ENCODE measurements at places on chromosomes 2 and 18.

- no peak for DNase-seq
Observed at GRCh38 chr2:130896813-130897212, 60.1 kb downstream of the ARHGEF4 start.

GRCh38 chr18:39149211-39149806 is 1583.7 kb upstream of the CELF4 start:
- no peak for DNase-seq

DNA sequence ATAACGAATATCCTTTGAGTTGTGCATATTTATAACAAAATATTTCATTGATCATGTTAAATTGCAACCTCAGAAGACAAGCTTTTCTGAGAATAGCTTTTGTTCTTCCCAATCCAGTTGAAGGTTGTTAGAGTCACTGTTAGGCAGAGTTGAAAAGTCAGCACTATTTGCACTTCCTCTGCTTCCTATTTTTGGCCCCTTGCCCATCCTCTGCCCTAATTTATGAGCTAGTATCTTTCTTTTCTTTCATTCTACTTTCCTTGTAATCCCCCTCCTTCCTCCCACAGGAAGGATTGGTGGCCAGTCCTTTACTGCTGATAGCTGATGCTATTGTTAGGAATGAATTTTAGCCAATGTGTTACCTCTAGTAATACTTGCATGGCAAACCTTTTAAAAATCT is 4.9 kb downstream of the RALB start:
- DNase-seq, result no peak

DNA sequence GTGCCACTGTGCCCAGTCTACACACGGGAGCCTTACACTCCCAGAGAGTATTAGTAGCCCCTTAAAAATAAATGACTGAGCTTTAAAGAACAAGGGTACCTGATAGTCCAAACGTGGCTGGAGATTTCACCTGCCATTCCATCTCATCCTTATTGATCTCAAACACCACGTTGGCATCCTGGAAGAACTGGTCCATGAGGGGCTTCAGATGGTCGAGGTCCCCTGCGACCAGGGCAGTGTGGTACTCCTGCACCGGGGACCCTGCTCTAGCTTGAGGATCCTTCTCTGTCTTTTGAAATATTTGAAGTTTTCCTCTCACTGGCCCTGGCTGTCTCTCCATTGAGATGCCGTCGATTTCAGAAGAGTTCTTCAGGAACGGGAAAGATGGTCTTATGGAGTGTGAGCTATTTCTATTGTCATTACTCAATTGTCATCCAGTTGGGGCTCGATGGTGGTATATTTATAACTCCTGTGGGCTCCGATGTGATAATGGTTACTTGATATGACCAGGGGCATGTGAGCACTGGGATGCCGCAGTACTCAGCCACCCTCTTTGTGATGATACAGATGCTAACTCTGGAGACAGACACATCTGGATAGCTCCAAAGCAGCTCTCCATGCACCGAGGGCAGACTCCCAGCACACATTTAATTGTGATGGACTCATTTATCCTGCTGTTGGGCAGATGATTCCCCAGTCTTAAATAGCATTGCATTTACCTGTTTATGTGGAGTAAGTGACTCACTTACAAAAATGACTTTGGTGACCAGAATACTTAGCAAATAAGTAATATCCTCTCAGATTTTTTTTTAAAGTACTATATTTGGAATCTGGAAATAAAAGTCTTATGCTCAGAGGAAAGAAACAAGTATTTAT is 22.8 kb downstream of the ASB18 start:
- no peak for DNase-seq

- DNase-seq, result no peak
Observed at GRCh38 chr18:64287926-64288325, 139.0 kb upstream of the LINC00305 start.

DNA sequence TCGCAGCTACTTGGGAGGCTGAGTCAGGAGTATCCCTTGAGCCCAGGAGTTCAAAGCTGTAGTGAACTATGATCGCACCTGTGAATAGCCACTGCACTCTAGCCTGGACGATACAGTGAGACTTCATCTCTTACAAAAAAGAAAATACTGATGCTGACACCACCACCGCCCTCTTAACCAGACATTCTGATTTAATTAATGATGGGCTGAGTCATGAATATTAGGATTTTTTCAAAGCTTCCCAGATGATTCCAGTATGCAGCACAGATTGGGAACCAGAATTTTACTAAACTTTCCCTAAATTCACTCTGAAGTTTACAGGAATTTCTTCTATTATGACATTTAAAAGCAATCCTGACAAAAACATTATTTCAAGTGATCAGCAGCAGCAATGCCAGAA is 130.1 kb downstream of the ERBB4 start:
- no peak for DNase-seq

DNA sequence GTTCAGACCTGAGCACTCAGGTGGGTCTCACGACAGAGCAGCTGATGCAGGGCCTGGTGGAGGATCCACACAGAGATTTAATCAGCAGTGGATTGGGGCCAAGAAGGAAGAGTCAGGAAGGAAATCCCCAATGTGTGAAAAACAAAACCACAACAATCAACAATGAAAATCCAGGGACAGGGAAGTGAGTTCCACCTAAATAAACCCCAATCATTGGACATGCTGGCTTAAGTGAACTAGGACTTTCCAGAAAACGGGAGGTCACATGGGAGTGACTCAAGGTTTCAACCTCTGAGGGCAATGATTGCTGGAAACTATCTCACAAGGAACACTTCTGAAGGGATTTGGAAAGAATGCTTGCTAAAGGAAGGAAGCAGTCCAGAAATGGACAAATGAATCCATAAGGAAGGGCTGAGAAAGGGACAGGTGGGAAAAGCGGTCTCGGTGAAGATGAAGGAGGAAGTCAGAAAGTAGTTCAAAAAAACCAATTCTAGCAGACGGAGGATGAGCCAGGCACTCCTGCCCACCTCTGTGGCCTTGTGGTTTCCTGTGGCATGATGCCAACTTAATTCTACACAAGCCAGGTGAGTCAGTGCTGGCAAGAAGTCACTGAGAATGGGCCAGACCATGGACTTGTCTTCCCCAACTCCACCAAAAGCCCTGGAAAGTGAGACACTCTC is 15.4 kb upstream of the XDH start:
- no peak for DNase-seq

- DNase-seq, result no peak
Observed at GRCh38 chr2:24785671-24786321, 7.4 kb downstream of the PTRHD1 start.

- no peak for DNase-seq
Observed at GRCh38 chr2:45973426-45973825, 322.0 kb downstream of the PRKCE start.

DNA sequence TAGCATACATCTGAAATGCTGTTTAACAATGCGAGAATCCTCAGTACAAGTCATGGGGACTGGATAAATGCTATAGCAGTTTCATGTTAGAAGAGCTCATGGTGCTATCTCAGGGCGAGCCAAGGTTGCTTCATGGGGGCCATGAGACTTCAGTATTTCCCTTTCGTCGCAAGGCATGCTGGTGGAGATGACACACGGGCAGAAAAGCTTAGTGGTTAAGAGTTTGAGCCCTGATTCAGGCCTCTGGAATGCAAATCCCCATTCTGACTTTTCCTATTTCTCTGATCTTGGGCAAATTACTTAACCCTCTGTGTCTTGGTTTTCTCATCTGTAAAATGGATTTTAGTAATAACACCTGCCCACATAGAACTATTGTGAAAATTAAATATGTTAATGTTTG is 57.4 kb upstream of the EPHA4 start:
- DNase-seq, result no peak

GRCh38 chr2:145304501-145304900 is 784.6 kb upstream of the ZEB2 start:
- no peak for DNase-seq

DNA sequence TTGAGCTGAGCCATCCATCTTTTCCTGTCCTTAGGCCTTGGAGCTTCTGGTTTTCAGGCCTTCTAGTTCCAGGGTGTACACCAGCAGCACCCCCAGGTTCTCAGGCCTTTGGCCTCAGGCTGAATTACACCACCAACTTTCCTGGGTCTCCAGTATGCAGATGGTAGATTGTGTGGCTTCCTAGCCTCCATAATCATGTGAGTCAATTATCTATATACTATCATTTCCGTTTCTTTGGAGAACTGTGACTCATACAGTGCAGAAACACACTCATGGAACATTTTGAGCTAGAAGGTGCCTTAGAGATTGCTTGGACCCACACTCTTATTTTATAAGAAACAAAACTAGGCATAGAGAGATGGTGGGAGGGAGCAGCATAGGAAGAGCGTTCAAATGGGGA is 167.4 kb downstream of the NCK2 start:
- no peak for DNase-seq

DNA sequence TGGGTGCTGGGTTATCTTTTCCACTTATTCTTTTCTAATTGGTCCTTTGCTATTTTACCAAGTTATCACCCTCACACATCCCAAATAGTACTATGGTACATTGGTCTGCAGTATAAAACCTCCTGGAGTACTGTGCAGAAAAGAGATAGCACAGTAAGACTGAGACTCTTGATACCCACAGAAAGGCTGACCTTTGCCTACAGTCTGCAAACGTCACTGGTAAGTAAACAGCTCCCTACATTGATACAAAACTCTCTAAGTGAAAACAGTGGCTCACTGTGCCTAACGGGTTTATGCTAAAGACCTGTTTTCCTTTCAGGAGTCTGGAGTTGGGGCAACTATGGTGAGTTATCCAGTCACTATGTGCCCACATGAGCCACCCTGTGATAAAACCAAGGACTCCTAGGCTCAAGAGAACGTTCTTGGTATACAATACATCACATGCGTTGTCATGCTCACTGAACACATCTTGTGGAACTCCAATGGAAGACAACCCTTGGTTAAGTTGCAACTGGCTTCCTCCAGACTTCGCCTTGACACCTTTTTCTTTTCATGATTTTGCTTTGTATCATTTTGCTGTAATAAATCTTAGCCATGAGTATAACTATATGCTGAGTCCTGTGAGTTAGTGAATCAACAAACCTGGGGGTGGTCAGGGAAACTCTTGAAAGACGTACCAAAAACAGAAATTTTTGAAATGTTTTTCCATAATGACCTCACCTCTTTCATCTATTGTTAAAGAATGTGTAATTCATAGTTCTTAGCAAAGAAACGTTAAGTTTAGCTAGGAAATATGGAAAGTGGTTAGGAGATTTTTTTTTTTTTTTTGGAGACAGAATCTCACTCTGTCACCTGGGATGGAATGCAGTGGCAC is 104.9 kb downstream of the C2orf74 start:
- DNase-seq, result no peak

- DNase-seq, result no peak
Observed at GRCh38 chr2:129164220-129164949, 815.1 kb upstream of the RAB6C start.

GRCh38 chr2:212414767-212415211 is 123.8 kb downstream of the ERBB4 start:
- no peak for DNase-seq

DNA sequence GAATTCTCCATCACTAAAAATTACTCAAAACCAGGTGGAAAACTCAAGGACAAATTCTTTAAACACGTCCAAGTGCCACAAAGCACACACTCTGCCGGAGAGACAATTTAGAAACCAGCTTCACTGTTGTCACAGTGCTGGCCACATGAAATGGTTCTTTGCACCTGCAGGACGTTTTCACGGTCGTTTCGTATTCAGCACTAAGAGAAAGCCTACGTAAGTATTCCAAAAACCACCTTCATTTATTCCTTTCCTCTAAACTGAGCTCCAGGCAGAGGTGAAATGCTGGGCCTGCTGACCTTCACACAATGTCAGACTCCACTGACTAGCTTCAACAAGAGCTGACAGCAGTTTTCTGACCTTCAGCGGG is 680 bp downstream of the ATP5F1A start:
- DNase-seq, result no peak

DNA sequence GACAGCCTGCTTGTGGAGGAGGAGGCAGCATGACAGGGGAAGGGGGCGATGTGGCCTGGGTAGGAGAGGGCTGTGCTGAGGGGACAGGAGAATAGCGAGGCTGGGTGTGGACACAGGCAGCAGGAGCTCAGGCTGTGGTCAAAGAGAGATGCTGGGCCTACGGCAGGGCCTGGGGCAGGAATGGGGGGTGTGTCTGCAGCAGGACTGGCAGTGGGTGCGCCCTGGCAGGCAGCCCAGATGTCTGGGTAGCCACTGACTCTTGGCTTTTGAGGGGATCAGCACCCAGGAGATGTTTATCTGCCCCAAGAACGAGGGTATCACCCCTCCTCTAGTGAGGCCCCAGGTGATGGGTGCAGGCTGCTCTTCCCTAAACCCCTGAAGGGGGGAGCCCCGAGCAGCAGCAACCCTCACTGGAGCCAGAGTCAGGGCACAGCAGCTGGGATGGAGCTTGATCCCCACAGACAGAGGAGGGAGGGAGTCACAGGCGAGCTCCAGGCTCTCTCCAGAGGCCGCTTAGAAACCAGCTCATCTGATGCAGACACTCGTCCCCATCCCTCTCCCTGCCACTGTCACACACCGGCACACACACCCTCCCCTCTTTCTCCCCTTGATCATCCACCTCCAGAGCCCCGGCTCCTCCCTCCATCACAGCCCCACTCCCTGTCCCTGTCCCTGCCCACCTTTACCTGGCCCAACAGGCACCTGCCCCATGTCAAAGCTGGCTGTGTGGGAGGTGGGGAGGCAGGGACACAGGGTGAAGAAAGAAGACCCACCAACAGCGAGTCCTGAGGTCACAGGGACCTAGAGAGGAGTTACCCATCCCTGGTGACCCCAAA is 29.8 kb upstream of the TNS1 start:
- DNase-seq, result no peak

GRCh38 chr18:400456-400855 is 100.0 kb downstream of the COLEC12 start:
- DNase-seq, result no peak

DNA sequence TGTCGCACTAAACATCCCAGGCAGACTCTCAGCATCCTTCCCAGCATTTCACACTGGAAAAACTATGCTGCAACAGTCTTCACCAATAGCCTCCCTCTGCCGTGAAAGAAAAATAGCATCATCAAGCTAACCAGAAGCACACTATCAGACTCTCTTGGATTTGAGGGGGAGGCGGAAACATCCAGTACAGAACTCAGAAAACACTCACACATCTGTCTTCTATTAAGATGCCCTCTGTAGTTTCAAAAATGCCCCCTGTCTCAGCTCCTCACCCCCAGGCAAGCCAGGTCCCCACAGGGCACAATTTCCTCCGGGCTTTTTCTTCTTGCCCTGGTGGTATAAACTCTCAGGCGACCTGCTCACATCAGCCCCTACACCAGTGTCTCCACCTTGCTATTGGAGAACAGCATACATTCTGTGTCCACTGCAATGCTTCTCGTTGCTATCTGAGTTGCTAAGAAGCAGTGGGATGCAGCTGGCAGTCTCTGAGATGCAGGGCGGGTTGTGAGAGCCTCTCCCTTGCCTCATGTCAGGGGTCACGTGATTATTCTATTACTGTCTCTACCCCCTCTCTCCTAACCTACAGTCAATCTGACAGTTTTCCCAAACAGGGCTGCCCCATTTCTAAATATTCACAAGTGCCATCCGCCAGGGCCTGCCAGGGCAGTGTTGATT is 189.9 kb downstream of the INO80D start:
- no peak for DNase-seq

- DNase-seq, result no peak
Observed at GRCh38 chr18:56835331-56835730, 184.2 kb downstream of the WDR7 start.
